MCF 10A (cell line): ENCODE measurements at places on chromosomes 2 and 18. TPM values are rescaled to one million over a fixed set of nuclear protein-coding genes. Genes with fewer than 3 reads are reported as not detected.

Gene IL37
- not detected in 2 replicates for total RNA-seq

Gene LOXHD1
- total RNA-seq = not detected in 2 replicates

Gene ONECUT2
- 0.49 and 0.89 TPM in 2 replicates for total RNA-seq

Gene FEV
- not detected in 2 replicates for total RNA-seq

Gene GRHL1
- 0.96 and 2.0 TPM in 2 replicates for total RNA-seq

GRCh38 chr18:57352761-57353136 lies 392 bp downstream of the ST8SIA3 start:
- H3K27ac ChIP-seq = no peak overlapping the region
- DNase-seq = no peak
- peaks cover 81% of the 10 kb centered on the region for H3K27me3 ChIP-seq
- no peaks in the 10 kb centered on the region for H3K36me3 ChIP-seq
- no peak overlapping the region for H3K4me3 ChIP-seq

DNA sequence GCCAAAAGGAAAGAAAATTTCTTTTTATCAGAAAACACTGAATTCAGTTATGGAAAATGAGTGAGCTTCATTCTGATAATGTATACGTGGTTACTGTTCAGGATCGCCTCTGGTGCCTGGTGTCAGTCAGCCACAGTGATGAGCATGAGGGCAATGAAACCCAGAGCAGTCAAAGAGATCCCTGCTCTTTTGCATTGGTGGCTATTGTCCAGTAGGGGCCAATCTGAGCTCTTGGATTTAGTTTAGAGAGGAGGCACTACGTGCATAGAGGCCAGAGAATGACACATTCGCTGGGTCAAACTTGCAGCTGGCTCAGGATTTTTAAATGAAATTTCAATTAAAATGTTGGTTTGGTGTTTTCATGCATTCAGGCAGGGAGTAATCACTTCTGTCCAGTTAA lies 522.9 kb downstream of the TMEM182 start:
- H3K36me3 ChIP-seq = no peaks in the 10 kb centered on the region
- no peak overlapping the region for H3K4me3 ChIP-seq
- no peaks in the 10 kb centered on the region for H3K4me1 ChIP-seq
- H3K27ac ChIP-seq = no peak overlapping the region
- DNase-seq = no peak

Gene SLC5A7
- not detected in 2 replicates for total RNA-seq

Gene SH3RF3
- 21.0 and 21.7 TPM in 2 replicates for total RNA-seq

GRCh38 chr2:33496150-33496549 lies 19.7 kb downstream of the RASGRP3 start:
- DNase-seq = no peak
- H3K4me1 ChIP-seq = peaks cover 7% of the 10 kb centered on the region
- no peak overlapping the region for H3K27ac ChIP-seq
- H3K4me3 ChIP-seq = no peak overlapping the region

- no peaks in the 10 kb centered on the region for H3K27me3 ChIP-seq
- H3K4me1 ChIP-seq = peaks cover 19% of the 10 kb centered on the region
- H3K36me3 ChIP-seq = no peaks in the 10 kb centered on the region
- H3K27ac ChIP-seq = no peak overlapping the region
Observed at GRCh38 chr2:47299555-47299954, 103.4 kb upstream of the MSH2 start.

DNA sequence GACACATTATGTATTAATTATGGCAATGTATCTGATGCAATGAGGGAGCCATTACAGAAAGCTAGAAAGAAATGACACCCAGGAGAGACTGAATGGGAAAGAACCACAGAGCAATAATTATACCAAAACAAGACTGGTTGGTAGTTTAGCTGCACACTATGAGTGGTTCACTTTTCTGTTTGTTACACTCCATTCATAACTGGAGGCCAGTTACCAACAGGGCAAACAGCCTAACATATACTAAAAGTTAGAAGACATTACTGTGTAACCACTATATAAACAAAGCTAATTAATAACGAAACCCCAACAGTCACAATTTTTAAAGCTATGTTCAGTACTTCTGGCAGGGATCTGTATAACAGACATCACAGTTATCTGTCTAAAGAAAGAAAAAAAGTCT lies 49.4 kb downstream of the NBAS start:
- H3K4me3 ChIP-seq = no peak overlapping the region
- no peaks in the 10 kb centered on the region for H3K4me1 ChIP-seq
- H3K27ac ChIP-seq = no peak overlapping the region
- H3K36me3 ChIP-seq = peaks cover 26% of the 10 kb centered on the region
- DNase-seq = no peak
- H3K27me3 ChIP-seq = no peaks in the 10 kb centered on the region

Gene GPC1
- total RNA-seq = 36.9 and 38.9 TPM in 2 replicates

- H3K27me3 ChIP-seq = no peaks in the 10 kb centered on the region
- H3K4me1 ChIP-seq = no peaks in the 10 kb centered on the region
- H3K36me3 ChIP-seq = no peaks in the 10 kb centered on the region
- H3K4me3 ChIP-seq = no peak overlapping the region
Observed at GRCh38 chr2:168804214-168804613, 1.8 kb downstream of the NOSTRIN start.

- DNase-seq = peak; percentile 30
- H3K36me3 ChIP-seq = peaks cover 6% of the 10 kb centered on the region
- no peaks in the 10 kb centered on the region for H3K27me3 ChIP-seq
- H3K4me1 ChIP-seq = peaks cover 22% of the 10 kb centered on the region
- H3K27ac ChIP-seq = no peak overlapping the region
Observed at GRCh38 chr18:75507636-75508035, 80.1 kb upstream of the SMIM21 start.

GRCh38 chr2:203574824-203575223 lies 39.7 kb upstream of the RAPH1 start:
- no peak overlapping the region for H3K27ac ChIP-seq
- H3K36me3 ChIP-seq = no peaks in the 10 kb centered on the region
- H3K27me3 ChIP-seq = no peaks in the 10 kb centered on the region
- H3K4me1 ChIP-seq = peaks cover 13% of the 10 kb centered on the region
- peak; percentile 23 for DNase-seq

Gene FBXO15
- total RNA-seq = 0.79 and 0.91 TPM in 2 replicates

- peaks cover 7% of the 10 kb centered on the region for H3K36me3 ChIP-seq
- H3K27me3 ChIP-seq = no peaks in the 10 kb centered on the region
- DNase-seq = peak; percentile 76
- peaks cover 7% of the 10 kb centered on the region for H3K4me1 ChIP-seq
- H3K27ac ChIP-seq = peak overlapping the region; percentile 50
- peak overlapping the region; percentile 98 for H3K4me3 ChIP-seq
Observed at GRCh38 chr2:164840930-164841718, 499 bp downstream of the COBLL1 start.

GRCh38 chr2:74819702-74820101 lies 14.2 kb upstream of the HK2 start:
- no peaks in the 10 kb centered on the region for H3K36me3 ChIP-seq
- DNase-seq = no peak
- H3K4me1 ChIP-seq = no peaks in the 10 kb centered on the region
- H3K27ac ChIP-seq = no peak overlapping the region
- H3K4me3 ChIP-seq = no peak overlapping the region
- no peaks in the 10 kb centered on the region for H3K27me3 ChIP-seq

Gene DIPK1C
- not detected in 2 replicates for total RNA-seq

GRCh38 chr2:172745636-172746035 lies 10.0 kb downstream of the RAPGEF4 start:
- H3K27me3 ChIP-seq = no peaks in the 10 kb centered on the region
- no peaks in the 10 kb centered on the region for H3K4me1 ChIP-seq
- DNase-seq = no peak
- H3K36me3 ChIP-seq = no peaks in the 10 kb centered on the region
- H3K4me3 ChIP-seq = no peak overlapping the region

GRCh38 chr2:173205375-173205774 lies 129.7 kb downstream of the MAP3K20 start:
- H3K27ac ChIP-seq = peak overlapping the region; percentile 39
- H3K27me3 ChIP-seq = no peaks in the 10 kb centered on the region
- no peaks in the 10 kb centered on the region for H3K4me1 ChIP-seq
- DNase-seq = peak; percentile 48

- H3K27ac ChIP-seq = no peak overlapping the region
- H3K36me3 ChIP-seq = no peaks in the 10 kb centered on the region
Observed at GRCh38 chr2:10770956-10771750, 41.4 kb downstream of the PDIA6 start.

- H3K27me3 ChIP-seq = no peaks in the 10 kb centered on the region
- H3K27ac ChIP-seq = peak overlapping the region; percentile 68
- DNase-seq = peak; percentile 26
- H3K4me1 ChIP-seq = peaks cover 48% of the 10 kb centered on the region
- peaks cover 8% of the 10 kb centered on the region for H3K36me3 ChIP-seq
Observed at GRCh38 chr18:23856466-23857163, 157.9 kb upstream of the TTC39C start.

Gene KLHL30
- total RNA-seq = 0.27 and 0.35 TPM in 2 replicates

DNA sequence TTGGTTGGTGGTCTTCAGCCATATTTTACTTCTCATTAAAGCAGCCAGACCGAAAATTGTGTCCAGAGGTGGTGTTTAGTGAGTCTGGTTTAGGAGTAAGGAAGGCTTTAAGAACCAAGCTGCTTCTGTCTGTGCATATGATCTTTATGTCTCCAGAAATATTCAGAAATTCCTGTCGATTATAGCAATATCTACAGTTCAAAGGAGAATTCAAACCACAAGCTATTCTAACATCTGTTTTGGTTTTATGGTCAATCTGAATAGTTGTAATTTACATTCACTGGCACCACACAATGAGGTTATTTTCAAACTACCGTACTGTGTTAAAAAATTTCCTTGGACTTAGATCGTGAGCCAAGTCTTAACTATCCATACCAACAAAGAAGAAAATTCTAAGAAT lies 11.3 kb downstream of the UPP2 start:
- H3K4me1 ChIP-seq = no peaks in the 10 kb centered on the region
- no peak overlapping the region for H3K27ac ChIP-seq
- no peaks in the 10 kb centered on the region for H3K27me3 ChIP-seq
- no peaks in the 10 kb centered on the region for H3K36me3 ChIP-seq

- H3K4me3 ChIP-seq = no peak overlapping the region
- H3K36me3 ChIP-seq = peaks cover 10% of the 10 kb centered on the region
- H3K27ac ChIP-seq = no peak overlapping the region
- no peaks in the 10 kb centered on the region for H3K4me1 ChIP-seq
- H3K27me3 ChIP-seq = no peaks in the 10 kb centered on the region
Observed at GRCh38 chr2:78120275-78120674, 598.1 kb upstream of the LRRTM4 start.

Gene REEP1
- 0.32 TPM in 1 of 2 replicates, not detected in the other for total RNA-seq

DNA sequence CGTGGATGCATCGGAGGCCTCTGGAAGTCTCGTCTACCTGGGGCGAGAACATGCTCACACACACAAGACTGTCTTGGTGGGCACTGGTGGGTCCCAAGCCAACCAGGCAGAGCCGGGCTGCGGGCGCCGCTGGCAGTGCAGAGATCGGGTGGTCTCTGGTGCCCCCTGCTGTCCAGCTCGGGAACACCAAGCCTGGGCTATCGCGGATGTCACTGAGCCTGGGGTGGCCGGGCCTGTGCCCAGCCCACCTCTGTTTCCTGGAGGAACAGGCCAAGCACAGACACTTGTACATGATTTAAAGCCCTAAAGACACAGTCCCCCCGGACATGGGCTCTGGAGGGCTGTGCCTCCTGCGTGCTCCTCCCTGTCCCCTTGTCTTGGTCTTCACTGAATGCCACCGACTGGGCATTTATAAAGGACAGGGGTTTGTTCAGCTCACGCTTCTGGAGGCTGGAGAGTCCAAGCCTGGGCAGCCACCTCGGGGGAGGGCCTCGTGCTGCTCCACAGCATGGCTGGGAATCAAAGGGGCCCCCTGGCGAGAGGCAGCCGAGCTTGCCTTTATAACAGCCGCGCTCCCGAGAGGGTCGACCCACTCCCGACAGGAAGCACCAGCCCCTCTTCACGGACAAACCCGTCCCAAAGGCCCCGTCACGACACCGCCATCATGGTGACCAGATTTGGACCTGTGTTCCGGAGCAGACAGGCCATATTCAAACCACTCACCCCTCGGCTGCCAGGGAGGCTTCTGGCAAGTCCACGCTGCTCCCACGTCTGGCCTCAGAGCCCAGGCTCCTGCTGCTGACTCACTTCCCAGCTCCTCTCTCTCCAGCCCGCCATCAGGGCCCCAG lies 3.6 kb upstream of the OTOS start:
- H3K27me3 ChIP-seq = peaks cover 24% of the 10 kb centered on the region
- no peak overlapping the region for H3K27ac ChIP-seq
- DNase-seq = peak; percentile 50

DNA sequence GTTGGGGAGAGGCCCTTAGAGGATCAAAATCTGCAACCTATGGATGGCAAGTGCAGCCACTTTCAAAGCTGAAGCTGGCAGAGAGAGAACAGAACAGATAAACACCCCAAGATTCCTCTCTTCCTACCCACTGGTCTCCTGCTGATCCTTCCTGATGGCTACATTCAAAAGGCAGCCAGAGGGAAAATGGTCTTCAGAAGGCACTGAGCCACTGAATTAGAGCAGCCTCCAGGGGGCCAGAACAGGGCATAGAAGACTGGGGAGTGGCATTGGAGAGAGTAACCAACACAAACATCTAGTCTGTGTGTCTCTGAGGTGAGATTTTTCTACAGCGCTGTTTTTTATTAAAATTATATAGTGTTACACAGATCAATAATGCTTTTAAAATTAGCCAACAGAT lies 432.6 kb downstream of the PARD3B start:
- H3K4me3 ChIP-seq = no peak overlapping the region
- no peak for DNase-seq
- H3K27me3 ChIP-seq = no peaks in the 10 kb centered on the region
- no peaks in the 10 kb centered on the region for H3K4me1 ChIP-seq
- H3K36me3 ChIP-seq = no peaks in the 10 kb centered on the region

DNA sequence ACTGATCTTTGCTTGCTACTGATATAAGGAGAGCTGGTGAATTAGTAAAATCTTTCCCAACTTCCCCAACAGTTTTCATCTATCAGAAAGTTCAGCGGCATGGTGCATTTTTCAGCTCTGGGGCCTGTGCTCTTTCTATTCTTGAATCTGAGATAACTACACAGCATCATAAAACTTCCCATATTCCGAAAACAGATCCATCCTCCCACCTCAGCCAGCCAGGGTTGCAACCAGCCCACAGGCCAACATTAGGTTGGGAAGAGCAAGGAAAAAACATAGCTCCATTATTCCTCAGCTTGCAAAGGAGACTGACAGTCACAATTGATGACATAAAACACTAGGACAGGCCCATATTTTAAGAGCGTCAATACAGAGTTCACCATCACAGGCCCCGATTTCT lies 297.2 kb downstream of the SETBP1 start:
- no peak for DNase-seq
- H3K4me1 ChIP-seq = no peaks in the 10 kb centered on the region
- H3K27me3 ChIP-seq = no peaks in the 10 kb centered on the region
- no peak overlapping the region for H3K27ac ChIP-seq
- H3K4me3 ChIP-seq = no peak overlapping the region
- H3K36me3 ChIP-seq = no peaks in the 10 kb centered on the region

Gene DSC3
- total RNA-seq = 56.2 and 60.8 TPM in 2 replicates

- peaks cover 13% of the 10 kb centered on the region for H3K27me3 ChIP-seq
- H3K27ac ChIP-seq = no peak overlapping the region
- no peaks in the 10 kb centered on the region for H3K36me3 ChIP-seq
- H3K4me3 ChIP-seq = no peak overlapping the region
- no peaks in the 10 kb centered on the region for H3K4me1 ChIP-seq
- no peak for DNase-seq
Observed at GRCh38 chr2:166117491-166117890, 10.3 kb downstream of the SCN1A start.
